ENCODE measurements at places on chromosomes 13 and 19.

- DNase-seq, result no peak
Observed at GRCh38 chr13:106118050-106118449, 417.4 kb downstream of the EFNB2 start.

- no peak for DNase-seq
Observed at GRCh38 chr19:50717891-50718254, 1.7 kb downstream of the SHANK1 start.

DNA sequence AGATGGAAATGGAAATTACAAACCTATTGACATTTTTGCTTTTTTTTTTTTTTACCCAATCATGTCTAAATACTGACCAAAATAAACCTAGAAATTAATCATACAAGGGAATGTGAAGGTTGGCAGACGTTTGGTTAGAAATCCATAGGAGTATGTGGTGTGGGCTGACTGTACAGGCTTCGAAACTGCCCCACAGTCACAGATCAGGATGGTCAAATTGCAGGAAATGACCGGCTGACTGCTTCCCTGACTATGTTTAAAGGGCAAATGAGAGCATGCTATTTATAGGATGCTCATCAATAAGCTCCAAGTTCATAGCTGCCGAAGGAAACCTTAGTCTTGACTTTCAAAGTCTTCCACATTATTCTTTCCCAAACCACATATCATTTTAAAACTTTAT lies 118.4 kb downstream of the COG6 start:
- DNase-seq, result no peak

DNA sequence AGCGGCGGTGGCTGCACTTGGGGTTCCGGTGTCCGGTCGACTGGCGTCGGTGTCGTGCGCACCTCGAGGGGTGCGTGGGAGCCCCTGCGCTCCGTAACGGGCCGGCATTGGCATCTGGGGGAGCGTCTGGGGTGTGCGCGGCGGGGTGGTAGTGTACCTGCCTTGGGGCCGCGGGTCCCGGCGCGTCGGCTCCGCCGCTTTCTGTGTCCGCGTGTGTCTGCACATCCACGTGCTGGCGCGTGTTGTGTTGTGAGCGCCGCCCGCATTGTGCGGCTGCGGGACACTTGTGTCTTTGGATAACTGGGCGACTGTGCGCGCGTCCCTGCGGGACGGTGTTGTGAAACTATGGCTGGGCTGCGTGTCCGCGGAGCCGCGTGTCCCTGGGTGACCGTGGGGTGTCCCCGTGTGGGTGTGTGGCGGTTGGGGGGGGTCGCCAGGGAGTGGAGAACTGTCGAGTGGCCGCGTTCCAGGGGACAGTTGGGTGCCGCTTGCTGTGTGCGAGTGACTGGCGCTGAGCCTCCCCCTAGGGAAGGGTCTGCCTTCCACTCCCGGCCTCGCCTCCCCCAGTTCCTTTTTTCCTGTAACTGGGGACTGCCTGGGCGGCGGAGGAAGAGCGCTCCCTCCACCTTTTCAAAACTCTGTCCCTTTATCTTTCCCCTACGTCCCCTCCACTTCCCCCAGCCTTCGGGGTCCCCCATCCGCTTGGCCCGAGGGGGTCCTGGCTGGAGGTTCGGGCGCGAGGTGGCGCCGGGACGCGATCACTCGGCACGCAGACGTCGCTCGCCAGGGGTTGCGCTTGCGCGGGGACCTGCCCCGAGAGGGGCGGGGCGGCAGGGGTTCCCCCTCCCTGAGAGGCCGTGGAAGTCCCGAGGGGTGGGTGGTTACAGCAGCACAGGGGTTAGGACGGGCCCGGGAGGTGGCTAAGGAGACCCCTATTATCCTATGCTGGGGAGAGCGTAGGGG lies 5.7 kb upstream of the NFIC start:
- no peak for DNase-seq

- no peak for DNase-seq
Observed at GRCh38 chr13:29573190-29573589, 22.3 kb downstream of the SLC7A1 start.

DNA sequence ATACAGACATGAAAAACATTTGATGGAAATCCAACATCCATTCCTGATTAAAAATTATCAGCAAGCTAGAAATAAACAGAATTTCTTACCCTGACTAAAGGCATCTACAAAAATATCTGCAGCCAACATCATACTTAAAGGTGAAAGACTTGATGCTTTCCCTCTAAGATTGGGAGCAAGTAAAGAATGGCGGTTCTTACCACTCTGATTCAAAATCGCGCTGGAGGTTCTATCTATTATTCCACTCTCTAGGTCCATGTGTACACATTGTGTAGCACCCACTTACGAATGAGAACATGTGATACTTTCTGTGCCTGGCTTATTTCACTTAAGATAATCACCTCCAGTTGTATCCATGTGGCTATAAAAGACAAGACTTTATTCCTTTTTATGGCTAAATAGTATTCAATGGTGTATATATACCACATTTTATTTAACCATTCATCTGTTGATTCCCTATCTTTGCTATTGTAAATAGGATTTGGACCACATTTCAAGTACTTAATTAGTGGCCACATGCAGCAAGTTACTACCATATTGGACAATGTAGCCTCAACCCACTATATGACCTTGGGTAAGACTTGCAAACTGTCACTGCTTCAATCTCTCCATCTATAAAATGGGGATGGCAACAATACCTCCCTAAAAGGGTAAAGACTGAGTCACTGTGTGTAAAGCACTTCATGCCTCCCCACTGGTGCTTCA lies 38.4 kb upstream of the CYP2A7 start:
- DNase-seq, result no peak

- DNase-seq, result no peak
Observed at GRCh38 chr19:15575406-15575805, 39.6 kb upstream of the CYP4F8 start.

GRCh38 chr19:12773571-12773970 lies 1.8 kb downstream of the HOOK2 start:
- DNase-seq, result no peak

DNA sequence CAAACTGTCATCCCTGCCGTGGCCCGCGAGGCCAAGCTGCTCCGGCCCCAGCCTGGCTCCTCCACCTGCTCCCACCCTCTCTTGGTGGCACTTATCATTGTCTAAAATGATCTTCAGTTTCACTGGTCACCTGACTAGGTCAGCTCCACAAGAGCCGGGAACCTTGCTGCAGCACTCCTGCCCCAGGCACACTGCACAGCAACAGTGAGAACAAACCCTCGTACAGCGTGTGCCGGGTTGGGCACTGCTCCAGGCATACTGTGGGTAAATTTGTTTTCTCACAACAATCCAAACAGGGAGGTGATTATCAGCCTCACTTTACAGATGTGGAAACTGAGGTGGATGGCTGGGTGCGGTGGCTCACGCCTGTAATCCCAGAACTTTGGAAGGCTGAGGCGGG lies 8.9 kb downstream of the DEDD2 start:
- DNase-seq, result no peak

DNA sequence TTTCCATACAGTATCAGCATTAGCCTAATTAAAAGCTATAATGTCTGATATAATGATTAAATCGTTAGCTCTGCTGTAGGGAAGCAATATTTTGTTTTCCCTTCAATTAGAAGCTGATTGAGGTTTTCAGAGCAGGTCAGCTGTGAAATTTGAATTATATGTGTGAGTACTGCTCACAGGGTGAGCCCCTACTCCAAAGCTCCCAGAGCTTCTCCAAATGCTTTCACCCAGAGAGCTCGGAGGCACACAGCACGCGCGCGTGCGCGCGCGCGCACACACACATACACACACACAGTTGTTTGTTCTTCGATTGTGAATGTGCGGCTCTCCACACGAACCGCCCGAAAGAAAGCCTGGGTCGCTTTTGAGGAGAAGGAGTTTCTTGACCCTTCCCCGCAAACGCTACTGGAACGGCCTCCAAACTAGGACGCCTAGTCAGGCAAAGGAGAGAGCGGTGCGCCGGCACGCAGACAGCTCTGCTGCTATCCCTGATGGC lies 4.8 kb upstream of the SOX1 start:
- DNase-seq, result no peak

- no peak for DNase-seq
Observed at GRCh38 chr13:76439546-76439945, 446.7 kb downstream of the KCTD12 start.

Data from cortex of kidney (tissue), 1 donor.